GF-D8 (cell line): ENCODE measurements at places on chromosomes 3 and 15.

- DNase-seq: no peak
Observed at GRCh38 chr15:69662645-69663000, 210.0 kb downstream of the RPLP1 start.

- DNase-seq: no peak
Observed at GRCh38 chr15:47620960-47621681, 96.2 kb upstream of the SEMA6D start.

DNA sequence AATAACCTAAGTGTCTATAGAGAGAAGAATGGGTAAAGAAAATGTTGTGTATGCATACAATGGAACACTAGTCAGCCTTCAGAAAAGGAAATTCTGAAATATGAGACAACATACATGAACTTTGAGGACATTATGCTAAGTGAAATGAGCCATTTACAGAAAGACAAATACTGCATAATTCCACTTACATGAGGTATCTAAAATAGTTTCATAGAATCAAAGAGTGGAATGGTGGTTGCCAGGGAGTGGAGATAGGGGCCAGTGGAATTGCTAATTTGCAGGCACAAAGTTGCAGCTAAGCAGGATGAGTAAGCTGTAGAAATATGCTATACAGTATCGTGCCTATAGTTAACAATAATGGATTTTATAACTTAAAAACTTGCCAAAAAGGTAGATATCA lies 779.6 kb upstream of the ARPP21 start:
- no peak for DNase-seq

GRCh38 chr3:158522221-158523136 lies 48.5 kb upstream of the MLF1 start:
- DNase-seq: no peak

DNA sequence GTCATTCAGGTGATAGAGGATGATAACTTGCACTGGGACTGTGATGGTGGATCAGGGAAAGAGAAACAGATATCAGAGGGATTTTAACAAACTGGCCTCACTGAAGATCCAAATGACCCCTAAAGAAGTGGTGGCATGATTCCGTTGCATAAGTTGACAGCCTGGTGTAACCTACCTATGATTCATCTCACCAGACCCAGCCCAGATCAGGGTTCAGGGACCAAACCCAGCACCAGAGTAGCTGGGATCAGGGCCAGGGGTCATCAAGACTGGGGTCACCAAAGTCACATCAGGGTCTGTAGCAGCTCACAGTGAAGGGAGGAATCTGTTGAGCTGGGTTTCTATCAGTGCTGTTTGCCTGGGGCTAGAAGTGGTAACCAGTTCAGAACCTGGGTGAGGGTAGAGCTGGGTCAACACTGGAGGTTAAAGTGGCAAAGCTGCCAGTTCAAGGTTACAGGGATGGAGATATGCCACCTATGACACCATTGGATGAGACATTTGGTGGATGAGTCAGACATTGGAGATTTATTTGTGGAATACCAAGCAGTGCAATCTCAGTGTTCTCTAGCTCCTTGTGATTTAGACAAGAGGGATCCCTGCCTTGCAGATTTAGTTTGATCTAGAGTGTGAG lies 35.9 kb downstream of the CASR start:
- no peak for DNase-seq

- DNase-seq: no peak
Observed at GRCh38 chr3:130916507-130917167, 22.8 kb downstream of the ATP2C1 start.

GRCh38 chr3:109918740-109919139 lies 581.4 kb upstream of the DPPA4 start:
- DNase-seq: no peak

GRCh38 chr3:118810499-118811035 lies 224.1 kb downstream of the IGSF11 start:
- no peak for DNase-seq
